ENCODE measurements at places on chromosomes 11 and 22.

- DNase-seq: no peak
Observed at GRCh38 chr11:112728716-112729115, 232.5 kb upstream of the NCAM1 start.

GRCh38 chr11:39458481-39458880, 2001.0 kb downstream of the LRRC4C start:
- DNase-seq: no peak

DNA sequence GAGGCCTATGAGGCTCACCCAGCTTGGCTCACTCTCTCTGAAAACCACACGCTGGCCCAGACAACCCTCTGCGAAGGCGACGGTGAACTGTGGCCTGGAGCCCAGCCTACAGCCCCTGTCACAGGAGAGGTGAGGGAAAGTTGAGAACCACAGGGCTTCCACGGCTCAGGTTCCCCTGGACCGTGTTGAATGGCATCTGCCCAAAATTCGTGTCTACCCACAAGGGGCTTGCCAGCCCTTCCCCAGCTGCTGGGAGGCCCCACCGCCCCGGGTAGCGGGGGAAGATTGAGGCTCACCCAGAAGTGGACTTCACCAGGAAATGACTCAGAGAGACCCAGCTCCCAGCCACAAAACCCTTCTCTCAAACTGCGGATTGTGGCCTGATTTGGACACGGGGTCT, 197.1 kb downstream of the CTTN start:
- DNase-seq: no peak

DNA sequence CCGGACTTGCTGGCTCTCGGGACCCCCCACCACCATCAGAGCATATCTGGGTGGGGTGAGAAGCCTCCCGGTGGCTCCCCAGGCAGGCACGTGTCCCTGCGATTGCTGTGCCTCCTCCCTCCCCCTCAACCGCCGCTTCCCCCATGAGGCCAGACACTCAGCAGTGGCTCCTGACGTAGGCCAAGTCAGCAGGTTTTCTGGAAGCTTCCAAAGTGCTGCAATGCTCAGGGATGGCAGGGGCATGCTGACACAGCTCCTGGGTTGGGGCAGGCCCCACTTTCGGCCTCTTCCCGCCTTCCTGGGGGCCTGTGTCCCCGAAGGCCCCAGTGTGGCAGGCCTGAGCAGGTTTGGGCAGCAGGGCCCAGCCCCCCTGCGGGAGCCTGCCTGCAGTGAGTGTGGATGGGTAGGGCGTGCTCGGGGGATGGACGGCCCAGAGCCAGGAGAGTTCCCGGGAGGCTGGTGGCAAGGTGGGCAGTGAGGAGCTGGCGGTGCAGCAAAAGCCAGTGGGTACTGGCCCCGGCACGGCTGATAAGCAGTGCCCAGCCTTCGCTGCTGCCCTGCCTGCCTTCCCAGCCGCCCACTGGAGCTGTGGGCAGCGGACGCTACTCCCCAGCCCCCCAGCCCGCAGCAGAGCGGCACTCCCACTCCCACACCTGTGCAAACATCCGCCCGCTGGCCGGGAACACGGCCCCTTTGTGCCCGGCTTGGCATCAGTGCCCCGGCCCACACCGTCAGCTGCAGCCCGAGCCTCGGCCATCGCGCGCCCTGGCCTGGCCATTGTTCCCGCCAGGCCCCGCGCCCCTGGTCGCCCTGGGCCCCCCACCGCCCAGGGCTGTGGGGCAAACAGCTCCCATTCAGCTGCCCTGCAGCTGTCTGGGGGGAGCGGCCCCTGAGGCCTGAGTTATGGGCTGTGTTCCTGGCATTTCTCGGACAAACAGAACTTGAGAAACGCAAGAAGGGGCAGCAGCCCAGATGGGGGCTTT, 125.0 kb downstream of the KCNQ1OT1 start:
- no peak for DNase-seq

DNA sequence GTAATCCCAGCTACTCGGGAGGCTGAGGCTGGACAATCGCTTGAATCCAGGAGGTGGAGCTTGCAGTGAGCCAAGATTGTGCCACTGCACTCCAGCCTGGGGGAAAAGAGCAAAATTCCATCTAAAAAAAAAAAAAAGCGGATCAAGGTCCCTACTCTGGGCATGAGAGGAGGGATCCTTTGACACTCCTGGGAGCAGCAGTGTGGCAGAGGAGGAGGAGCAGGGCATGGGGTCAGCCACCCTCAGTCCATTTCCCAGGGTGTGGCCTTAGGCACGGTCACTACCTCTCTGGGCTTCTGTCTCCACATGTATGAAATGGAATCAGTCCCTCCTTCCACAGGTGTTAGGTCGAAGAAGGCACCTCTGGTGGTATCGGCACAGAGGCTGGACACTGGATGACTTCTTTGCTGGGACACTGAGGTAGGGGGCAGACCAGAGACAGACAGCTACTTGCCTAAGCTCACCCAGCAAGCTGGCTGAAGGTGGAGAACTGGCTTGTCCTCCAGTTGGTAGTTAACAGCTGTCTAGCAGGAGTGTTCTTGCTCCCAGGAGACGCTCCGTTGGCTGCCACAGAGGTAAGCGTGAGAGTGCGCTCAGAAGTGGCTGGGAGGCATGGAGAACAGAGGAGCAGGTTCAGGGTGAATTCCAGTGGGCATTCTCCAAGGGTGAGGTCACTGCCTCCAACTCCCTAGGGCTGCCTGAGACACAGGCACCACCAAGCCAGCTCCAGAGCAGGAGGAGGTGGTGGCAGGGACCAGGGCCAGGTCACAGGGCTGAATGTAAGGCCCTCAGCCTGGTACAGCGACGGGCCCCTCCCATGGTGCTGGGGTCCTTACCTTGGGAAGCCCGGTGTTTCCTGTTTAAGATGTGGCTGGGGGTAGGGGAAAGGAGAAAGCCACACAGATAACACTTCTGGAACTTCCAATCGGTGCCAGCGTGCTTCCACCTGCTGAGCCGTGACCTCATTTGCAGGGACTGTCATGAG, 19.5 kb downstream of the TXN2 start:
- peak; percentile 81 for DNase-seq

- DNase-seq: no peak
Observed at GRCh38 chr22:23531283-23531956, 48.7 kb downstream of the IGLL1 start.

DNA sequence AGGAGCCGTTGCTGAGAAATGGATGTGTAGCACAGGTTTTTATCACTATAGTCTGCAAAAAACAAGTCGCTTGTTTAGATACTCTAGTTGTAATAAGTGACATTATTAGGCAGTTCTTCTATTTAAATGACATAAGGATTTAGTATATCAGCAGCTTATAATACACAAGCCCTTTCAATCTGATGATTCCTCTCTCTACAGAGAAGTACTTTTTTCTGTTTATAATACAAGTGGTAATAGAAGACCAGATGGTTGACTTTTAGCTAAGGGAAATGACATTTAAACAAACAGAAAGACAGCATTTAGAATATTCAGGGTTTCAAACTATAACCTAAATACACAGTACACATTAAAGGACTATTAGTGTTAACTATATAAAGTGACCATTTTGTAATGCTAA, 60.4 kb downstream of the IMMP1L start:
- no peak for DNase-seq

DNA sequence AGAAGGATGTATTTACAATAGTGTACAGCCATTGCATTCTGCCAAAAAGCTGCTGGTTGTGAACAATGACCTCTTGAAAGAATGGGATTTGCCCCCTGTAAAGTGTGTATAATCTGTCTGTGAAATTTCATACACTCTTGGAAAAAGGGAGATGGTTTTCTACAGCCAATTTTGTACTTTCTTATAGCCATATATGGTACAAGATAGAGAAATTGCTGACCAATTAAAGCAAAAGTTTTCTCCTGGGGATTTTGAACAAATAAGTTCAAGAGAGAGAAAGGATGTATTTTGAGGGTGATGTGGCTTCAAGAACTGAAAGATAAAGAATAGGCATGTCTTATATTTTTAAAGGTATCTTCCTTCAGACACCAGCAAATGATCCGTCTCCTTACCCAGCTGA, 211.0 kb downstream of the NAV2 start:
- DNase-seq: no peak

- peak; percentile 30 for DNase-seq
Observed at GRCh38 chr11:125165843-125166763, 1.6 kb downstream of the PKNOX2 start.

DNA sequence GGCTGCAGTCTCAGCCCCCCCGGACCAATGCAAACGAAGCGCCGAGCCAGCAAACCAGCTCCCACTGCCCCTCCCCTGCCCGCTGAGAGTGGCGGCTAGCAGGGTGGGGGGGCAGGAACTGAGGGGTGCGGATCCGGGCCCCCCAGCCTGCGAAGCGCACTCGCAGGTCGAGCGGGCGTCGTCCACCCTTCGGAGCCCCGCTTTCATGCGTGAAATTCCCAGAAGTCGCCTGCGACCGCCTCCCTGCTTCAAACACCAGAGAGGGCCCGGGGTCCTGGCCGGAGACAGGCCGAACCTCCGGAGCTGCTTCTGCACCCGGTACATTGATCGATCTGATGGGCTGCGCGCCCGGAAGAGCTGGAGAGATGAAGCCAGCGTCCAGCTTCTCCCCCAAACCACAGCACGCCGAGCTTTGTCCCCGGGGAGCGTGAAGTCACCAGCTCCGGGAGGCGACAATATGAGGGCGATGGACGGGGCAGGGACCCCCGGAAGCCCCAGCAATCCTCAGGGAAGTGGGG, 646 bp upstream of the PATZ1 start:
- peak; percentile 55 for DNase-seq

DNA sequence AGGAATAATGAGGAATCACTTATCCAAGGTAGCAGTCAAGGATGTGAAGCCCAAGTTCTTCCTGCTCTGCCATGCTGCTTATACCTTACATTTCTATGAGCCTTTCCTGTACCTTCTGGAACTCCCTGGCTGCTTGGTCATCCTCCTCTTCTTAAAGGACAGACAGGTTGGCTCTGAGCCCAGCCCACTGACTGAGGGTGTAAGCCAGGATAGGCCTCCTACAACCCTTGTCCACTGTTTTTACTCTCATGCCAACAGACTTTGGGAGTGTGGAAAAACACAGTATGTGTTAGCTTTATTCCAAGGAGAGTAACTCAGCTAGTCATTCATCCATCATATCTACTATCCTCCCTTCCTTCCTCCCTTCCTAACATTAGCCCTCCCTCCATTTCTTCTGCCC, 47.5 kb downstream of the IRAG1 start:
- DNase-seq: no peak

GRCh38 chr11:113417428-113417827, 29.8 kb downstream of the ANKK1 start:
- no peak for DNase-seq

- DNase-seq: no peak
Observed at GRCh38 chr11:1292018-1292643, 17.3 kb downstream of the TOLLIP start.

DNA sequence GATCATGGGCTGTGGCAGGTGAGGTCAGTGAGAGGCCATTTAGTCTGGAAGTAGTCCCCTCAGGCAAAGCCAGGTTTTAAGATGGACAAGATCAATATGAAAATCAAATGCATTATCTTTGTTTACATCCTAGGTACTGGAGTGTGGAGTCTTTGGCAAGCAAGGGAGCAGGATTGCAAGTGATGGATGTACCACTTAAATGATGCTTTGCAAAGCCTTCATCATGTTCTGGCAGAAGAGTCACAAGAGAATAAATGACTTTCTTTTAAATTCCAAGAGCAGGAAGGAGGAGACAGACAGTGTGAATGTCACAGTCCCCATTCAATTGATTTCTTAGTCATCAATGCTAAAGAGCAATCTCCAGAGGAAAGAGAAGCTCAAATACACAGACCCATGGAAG, 908.3 kb downstream of the FAM181B start:
- no peak for DNase-seq

DNA sequence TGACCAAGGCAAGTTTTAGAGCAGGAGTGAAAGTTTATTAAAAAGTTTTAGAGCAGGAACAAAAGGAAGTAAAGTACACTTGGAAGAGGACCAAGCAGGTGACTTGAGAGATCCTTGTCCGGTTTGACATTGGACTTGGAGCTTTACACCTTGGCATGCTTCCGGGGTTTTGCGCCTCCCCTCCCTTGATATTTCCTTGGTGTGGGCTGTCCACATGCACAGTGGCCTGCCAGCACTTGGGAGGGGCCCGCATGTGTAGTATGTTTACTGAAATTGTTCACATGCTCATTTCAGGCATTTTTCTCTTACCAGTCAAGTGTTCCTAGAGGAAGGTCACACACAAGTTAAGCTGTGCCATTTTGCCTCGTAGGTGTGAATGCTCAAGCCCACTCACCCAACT, 19.0 kb upstream of the THRSP start:
- DNase-seq: no peak

GRCh38 chr11:128555606-128556005, 31.8 kb downstream of the ETS1 start:
- peak; percentile 28 for DNase-seq

DNA sequence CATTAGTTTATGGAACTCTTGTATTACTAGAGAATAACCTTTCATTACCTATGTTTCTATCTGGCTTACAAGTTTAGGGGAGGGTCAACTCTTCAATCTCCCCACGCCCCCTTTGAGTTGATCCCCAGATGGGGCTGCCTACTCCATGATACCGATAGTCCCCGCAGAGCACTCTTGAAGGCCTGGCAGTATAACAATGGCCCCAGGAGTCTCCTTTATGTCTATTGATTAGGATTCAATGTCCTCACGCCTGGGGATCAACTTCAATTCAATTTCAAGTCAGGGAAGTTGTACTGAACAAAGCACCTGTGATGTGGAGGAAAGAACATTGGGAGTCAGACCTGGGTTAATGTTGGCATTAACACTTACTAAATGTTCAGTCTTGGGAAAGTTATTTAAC, 520.2 kb downstream of the METTL15 start:
- DNase-seq: no peak

DNA sequence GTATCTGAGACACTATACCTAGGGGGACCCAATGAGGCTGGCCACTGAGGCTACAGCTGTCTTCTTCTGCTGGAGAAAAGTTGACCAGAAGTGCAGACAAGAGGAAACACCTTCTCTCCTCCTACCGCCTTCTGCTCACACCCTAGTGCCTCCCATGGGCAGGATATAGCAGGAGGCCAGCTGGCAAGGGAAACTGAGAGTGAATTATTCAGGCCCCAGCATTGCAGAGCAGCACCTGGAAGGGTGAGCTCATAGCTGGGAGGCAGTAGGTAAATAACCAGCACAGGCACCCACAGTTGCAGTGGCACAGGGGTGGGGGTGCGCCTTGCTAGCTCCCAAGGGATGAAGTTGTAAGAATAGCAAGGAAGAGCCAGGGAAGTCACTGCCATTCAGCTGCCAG, 267.4 kb upstream of the NCAM1 start:
- DNase-seq: no peak

DNA sequence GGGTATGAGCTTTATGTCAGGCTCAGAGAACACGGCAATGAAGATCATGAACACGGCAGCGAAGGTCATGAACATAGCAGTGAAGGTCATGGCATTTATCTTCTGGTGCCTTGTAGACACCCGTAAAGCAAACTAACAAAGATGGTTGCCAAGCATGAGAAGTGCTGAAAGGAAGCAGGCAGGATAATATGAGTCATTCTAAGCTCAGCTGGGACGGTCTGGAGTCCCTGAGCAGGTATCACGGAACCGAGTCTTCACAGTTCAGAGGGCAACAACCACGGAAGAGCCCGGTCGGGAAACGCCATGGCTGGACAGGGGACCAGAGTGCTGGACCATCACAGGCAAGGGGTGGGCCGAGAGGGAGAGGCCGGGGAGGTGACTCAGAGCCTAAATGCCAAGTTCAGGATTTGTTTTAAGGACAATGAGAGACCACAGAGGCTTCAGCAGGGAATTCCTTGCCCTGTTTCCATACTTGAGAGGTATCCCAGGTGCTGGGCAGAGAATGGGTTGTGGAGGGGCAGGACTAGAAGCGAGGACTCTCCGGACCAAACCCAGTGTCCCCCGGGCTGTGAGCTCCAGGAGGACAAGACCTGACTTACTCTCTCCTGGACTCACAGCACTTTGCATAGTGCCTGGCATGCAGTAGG, 13.1 kb upstream of the MS4A10 start:
- DNase-seq: peak; percentile 18

All from iris pigment epithelial cell (primary cell).